Activated T-helper 1 cell treated with Interleukin-2 at 50 U/mL for 16 hours (primary cell): ENCODE measurements at places on chromosomes 5 and 9.

- DNase-seq, result no peak
These were observed 684 bp upstream of the JMY start for GRCh38 chr5:79235261-79235633.

DNA sequence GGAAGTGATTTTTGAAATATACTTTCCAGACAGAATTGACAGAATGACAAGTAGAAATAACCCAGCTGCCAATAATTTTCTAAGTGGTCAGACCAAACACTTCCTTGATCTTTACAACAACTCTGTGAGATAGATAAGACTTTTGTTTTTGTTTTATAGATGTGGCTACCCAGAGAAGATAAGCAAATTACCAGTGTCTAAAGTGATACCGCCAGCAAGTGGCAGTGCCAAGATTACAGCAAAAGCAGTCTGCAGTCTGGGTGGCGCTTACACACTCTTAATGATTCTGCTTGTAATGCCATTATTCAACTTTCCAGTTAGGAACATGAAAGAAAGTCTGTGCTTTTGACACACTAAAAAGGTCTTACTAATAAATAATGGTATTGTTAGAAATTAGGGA, 92.1 kb downstream of the HCN1 start:
- no peak for DNase-seq

DNA sequence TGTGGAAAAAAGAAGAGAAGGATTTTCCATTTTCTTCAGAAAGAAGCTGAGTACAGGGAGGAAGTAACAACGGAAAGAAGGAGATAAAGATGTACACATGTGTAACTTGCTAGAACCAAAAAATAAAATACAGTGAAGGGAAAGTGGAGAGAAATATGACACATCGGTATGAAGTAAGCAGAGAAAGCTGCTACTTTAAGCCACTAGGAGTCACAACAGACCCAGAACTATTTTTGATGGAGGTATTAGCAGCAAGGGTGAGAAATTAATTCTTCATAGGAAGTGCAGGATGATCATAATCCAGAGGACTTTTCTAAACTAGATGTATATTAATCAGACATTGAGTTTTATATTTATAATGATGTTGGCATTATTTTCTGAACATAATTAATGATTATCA, 88.5 kb downstream of the FAM174A start:
- DNase-seq, result no peak

DNA sequence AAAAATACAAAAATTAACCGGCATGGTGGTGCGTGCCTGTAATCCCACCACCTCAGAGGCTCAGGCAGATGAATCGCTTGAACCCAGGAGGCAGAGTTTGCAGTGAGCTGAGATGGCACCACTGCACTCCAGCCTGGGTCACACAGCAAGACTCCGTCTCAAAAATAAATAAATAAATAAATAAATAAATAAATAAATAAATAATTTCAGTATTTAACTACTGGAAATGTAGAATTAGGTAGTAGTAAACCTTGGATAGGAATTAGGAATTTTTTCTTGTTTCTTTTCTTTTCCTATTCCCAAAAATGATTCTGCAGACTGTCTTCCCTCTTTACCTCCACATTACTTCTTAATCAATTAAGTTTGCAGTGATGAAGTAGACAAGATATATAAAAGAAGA, 103.2 kb downstream of the PLK2 start:
- no peak for DNase-seq

GRCh38 chr5:137714946-137715345, 20.9 kb downstream of the KLHL3 start:
- no peak for DNase-seq

DNA sequence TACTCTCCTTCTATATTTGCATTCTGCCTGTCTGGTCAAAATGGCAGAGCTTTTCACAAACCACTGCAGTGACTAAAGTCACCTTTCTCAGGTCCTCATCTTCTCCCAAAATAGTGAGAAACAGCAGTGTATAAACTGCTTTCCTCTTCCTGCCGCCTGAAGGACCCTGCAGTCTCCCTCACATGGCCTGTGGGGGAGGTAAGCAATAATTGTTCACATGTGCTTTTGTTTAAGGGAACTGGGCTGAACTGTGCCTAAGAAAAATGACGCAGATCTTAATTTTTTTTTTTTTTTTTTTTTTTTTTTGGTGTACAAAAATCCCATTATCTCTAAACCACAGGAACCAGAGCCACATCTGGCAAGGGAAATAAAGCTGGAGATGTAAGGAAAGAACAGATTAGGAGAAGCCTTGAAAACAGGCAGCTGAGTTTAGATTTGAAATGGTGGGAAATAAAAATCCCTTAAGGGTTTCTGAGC, 131.7 kb upstream of the VLDLR start:
- no peak for DNase-seq
